ENCODE measurements at places on chromosomes 11 and 22.
A peak's percentile ranks its signal among the peaks of the same experiment; 100 is the strongest.

GRCh38 chr11:7032692-7033091 is 12.4 kb downstream of the NLRP14 start:
- DNase-seq, result no peak

DNA sequence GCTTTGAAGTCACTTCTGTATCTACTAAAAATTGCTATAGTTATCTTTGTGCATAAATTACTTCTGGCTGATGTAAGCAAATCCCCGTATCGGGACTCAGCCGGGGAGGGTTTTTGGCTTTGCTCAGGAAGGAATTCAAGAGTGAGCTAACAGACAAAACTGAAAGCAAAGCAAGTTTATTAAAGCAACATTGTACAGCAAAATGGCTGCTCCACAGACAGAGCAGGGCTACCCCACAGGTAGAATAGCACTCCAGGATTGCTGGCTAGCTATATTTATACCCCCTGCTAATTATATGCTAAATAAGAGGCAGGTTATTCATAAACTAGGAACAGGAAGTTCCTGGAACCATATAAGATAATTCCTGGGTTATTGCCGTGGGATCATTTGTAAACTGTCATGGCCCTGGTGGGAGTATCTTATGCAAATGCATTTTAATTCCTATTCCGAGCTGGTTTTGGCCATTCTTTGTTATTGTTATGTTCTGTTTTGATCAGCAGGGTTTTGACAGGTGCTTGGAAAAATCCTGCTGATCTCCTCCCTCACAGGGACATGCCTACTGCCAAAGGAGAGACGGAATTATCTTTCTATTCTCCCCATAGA is 15.2 kb downstream of the MIF start:
- no peak for DNase-seq

DNA sequence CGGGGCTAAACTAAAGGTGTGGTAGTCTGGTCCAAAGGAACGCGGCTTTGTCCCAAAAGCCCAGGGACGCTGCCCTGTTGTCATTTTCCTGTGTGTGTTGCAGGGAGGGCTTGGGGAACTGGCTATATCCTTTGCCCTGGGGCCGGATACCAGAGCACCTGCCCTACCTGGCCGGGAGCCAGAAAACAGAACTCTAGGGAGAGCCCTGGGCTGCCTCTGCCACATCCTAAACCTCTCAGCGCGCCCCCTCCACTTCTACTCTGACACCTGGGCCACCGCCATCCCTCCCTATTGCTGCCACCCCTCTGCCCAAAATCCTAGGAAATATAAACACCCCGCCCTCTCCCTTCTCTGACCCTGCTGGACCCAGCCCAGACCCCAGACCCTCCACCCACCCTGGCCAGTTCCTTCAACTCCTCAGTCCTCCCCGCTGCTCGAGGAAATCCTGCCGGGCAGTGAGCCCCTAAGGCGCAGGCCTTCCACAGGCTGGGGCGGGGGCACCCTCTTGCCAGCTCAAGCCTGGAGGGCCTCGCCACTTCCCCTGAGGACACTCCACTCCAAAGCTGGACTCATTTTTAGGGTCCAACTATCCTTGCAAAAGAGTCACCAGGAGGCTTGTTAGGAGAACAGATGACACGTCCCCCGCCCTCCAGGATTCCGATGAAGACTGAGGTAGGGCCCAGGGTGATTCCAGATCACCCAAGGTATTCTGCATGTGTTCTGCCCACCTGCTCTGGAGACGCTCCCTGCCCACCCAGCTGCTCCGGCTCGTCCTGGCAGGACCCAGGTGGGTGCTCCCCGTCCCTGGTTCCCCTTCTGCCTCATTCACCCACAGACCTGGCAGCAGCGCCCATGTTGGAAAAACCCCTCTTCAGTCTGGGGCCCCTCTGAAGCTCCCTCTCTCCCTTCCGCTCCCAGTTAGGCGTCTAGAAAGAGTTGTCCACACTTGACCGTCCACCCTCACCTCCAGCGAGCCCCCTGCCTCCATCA is 12.2 kb downstream of the KCTD17 start:
- DNase-seq, result no peak

DNA sequence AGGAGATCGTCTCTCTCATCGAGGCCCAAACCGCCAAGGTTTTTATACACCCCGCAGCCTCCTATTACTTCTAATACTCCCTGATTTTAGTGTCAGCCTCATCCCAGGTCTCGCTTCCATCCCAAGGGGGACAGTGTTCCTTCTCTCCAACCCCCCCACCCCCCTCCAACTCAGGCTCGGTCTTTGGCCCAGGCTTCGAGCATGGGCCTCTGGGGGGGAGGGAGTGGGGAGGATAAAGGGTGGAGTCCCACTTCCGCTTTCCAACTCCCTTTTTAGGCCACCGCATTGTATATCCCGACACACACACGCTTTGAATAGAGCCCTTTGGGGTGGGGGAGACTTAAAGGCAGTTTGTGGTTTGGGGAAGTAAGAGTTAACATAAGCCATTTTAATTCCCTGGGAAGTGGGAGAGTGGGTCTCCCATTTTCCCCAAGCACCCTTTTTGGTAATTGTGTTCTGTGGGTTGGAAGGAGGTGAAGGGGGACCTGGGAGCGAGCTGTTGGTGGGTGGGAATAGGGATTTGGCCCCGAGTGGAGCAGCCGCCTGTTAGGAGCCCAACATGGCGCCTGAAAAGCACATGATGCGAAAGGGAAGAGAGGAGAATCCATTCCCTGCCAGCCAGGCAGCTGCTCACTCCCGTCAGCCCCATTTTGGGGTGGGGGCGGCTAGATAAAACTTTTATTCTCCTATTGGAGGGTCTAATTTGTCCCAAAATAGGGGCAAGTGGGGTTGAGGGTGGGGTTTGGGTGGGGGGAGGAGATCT is 844 bp downstream of the PCF11 start:
- peak; percentile 47 for DNase-seq

DNA sequence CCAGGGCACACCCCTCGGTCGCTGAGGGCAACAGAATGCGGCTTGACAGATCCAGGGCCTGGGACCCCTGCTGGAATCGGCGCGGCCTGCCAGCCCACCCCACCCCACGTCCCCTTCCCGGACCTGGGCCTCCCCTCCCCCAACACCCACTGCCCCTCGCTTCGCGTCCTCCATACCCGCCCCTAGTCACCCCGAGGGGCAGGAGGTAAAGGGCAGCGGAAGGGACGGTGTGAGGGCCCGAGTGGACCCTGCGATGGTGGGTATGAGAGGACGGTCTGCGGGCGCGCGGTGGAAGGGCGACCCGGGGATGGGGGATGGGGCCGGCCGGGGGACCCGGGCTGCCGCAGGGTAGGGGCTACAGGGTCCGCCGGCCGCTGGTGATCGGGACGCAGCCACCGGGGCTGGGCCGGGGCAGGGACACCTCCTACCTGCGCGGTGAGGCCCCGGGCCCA is 311 bp downstream of the APBB1 start:
- DNase-seq, result no peak

DNA sequence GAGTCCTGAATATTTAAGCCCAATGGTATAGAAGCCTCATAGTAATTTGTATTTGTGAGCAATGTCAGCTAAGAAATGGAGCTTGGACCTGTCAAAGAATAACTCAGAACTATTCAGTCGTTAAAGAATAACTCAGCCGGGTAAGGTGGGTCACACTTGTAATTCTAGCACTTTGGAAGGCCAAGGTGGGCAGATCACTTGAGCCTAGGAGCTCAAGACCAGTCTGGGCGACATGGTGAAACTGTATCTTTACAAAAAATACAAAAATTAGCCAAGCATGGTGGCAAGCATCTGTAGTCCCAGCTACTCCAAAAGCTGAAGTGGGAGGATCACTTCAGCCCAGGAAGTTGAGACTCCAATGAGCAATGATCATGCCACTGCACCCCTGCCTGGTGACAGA is 1526.5 kb downstream of the LRRC4C start:
- DNase-seq, result no peak

DNA sequence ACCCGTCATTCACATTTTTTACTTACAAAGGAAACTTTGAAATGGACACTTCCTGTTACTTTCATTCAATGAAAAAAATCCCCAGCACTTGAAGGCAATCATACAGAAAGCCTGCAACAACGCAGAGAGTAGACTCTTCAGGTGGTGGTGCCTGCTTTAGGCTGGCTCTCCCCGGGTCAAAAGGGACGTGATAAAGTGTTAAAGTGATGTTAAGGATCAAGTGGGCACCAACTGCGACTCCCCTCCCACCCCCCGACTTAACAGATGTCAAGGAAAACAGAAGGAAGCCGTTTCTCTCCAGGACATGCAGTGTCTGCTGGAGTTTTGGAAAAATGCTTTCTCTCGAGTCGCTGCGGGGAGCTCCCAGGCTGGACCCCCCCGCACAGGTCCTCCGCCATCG is 414 bp upstream of the PNPLA3 start:
- peak; percentile 23 for DNase-seq

GRCh38 chr11:23679041-23679440 is 817.8 kb upstream of the LUZP2 start:
- DNase-seq, result no peak

All from Kasumi-1 (cell line).